Muscle of arm (tissue), 14 donors: ENCODE measurements at places on chromosomes 11 and 22.

DNA sequence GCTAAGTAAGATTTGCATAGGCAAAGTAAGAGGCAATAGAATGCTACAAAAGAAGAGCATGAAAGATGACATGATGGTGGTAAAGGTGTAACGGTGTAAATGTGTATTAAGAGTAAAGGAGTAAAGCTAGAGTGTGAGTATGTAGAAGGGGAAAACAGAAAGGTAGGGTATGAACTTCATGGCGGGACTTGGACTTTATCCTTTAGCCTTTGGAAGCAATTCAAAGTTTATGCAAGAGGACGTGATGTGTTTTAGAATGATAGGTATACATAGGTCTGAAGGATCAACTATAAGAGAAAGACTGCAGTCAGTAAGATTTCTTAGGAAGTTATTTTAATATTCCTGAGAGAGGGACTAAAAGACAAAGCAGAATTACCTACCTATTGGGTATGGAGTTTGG, 358.0 kb upstream of the FAT3 start:
- no peak for DNase-seq

DNA sequence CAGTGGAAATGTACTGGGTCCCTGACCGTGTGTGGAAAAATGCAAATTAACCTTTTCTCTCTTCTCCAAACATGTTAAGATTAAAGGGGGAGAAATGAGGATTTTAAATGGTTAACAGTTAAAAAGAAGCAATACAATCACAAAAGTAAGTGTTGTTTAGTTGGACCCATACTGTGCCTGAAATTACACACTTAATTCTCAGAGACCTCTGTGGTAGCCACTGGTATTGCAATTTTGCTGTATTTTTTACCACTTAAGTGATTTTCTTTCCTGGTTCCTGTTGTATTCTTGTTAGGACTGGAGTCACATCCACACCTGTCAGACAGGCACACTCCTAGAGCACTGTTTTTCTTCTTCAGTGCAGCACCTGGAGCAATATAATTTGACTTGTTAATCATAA, 179.6 kb upstream of the PDGFD start:
- DNase-seq, result no peak

GRCh38 chr11:58334708-58335107, 24.2 kb downstream of the OR5B17 start:
- DNase-seq, result no peak

GRCh38 chr11:34339149-34340064, 18.4 kb downstream of the ABTB2 start:
- no peak for DNase-seq

- peak; percentile 51 for DNase-seq
These were observed 62.6 kb upstream of the RASD2 start for GRCh38 chr22:35477911-35478582.

- no peak for DNase-seq
These were observed 1471.1 kb downstream of the TBC1D22A start for GRCh38 chr22:48233586-48233985.

- no peak for DNase-seq
These were observed 1421.2 kb upstream of the RAG2 start for GRCh38 chr11:38019072-38019775.

DNA sequence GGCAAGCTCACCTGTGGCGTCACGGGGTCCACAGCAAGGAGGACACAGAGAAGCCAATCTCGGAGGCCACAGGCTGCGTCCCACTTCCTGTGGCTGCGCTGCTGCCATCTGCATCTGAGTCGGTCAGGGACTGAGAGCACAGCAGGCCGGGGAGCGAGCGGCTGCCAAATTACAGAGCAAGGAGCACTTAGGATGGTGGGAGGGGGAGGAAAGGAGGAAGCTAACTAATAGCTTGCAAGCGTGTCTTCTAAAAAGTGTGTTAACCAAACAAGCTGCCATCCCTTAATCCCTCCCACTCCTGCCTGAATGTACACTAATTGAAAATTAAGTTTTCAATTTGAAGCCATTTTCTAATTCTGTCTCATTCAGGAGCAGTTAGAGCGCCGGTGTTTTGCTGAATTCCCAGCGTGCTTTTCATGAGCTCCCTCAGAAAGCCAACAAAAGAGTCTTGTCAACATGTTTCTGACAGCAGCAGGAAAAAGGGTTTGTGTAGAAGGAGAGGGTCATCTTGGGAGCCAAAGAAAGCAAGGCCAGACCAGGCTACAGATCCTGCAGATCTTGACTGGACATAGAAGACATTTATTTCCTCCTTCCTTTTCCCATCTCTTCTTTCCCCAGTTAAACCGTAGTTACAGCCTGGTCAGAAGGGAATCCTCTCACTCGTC, 42.4 kb upstream of the API5 start:
- DNase-seq, result peak; percentile 29

GRCh38 chr11:89922195-89922660, at the start of gene TRIM49D1:
TRIM49D1 (minus strand) TSS chr11:89922245; CDS start chr11:89917710, 4,535 bp downstream.
- DNase-seq, result no peak

- no peak for DNase-seq
These were observed 8.7 kb upstream of the MRPL23 start for GRCh38 chr11:1938343-1939005.

GRCh38 chr11:14619603-14620531, 23.7 kb upstream of the PDE3B start:
- no peak for DNase-seq

DNA sequence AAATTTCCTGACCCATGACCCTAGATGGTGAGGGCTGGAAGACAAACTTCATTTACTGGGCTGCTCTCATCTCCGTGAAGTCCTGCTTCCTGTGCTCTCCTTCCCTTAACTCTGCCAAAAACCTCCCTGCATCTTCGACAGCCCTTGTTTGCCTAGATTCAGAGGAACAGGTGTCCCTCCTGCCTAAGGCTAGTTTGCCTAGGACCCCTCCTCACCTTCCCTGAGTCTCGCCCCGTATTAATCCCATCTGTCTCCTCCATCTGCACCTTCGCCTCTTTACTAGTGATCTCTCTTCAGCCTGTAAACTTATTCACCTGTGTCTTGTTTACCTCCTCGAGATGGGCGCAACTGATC, 33.1 kb downstream of the EIF3F start:
- no peak for DNase-seq

DNA sequence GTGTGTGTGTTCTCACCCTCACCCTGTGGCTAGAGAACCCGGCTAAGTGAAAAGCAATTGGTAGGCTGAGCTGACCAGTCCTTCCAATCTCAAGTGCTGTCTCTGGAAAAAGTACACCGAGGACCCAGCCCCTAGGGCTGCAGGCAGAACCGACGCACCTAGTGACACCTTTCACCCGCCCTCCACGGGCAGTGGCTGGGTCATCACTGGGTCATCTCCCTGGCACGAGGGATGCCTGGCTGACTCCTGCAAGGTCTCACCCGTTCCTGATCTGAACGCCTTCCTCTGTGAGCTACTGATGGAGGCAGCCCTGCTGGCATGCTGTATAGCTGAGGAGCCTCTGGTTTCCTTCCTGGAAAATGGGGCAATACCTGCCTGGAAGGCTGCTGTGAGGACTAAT, 311.5 kb downstream of the NTM start:
- DNase-seq, result no peak

GRCh38 chr11:8934742-8935488, 2.2 kb upstream of the C11orf16 start:
- no peak for DNase-seq

DNA sequence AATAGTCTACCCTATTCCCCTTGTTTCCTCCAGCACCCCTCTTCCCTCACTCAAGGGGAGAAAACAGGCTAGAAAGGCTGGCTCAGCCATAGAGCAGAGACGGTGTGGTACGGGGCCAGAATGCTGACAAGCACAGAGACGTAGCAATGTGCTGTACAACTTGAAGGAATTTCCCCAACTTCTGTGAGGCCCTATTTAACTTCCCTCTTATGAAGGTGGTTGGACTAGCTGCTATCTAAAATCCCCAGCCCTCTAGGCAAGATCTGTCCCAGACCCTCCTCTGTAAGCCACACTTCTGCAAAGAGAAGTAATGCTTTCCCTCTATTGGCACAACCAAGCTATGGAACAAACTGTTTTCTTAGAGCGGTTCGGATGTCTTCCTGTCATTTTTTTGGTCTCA, 37.8 kb downstream of the PLEKHA7 start:
- no peak for DNase-seq

GRCh38 chr11:103581760-103582159, 454.7 kb upstream of the DDI1 start:
- DNase-seq, result no peak

GRCh38 chr11:11717064-11717725, 95.4 kb upstream of the GALNT18 start:
- no peak for DNase-seq

DNA sequence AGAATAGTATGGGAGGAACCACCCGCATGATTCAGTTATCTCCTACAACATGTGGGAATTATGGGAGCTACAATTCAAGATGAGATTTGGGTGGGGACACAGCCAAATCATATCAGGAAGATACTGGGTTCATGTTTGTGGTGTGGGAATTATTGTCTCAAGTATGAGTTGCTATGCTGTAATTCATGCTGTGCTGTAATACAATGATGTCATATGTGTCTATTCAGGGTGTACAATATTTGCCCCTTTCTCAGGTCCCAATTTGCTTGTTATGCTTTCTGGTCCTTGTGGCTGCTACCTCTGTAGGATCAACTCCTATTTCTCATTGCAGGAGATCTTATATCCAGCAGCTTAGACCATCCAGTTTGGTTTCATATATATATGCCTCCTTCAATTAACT, 52.2 kb upstream of the ARHGAP20 start:
- DNase-seq, result no peak

DNA sequence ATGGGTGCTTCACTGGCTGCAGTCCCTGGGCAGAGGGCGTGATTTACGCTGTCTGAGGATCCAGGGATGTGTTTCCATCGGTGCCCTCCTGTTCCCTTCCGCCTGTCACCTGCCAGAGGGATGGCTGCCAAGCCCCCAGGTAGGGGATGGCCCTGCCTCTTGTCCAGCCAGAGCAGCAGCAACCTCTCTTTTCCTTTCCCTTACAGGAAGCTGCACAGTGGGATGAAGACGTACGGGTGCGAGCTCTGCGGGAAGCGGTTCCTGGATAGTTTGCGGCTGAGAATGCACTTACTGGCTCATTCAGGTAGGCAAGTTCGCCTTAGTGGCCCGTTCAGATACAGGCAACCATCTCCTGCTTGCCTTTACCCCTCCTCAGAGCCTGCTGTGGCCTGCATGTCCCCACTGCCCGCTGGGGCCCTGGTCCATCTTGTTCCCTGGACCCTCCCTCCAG, 96.6 kb downstream of the ZBTB16 start:
- DNase-seq, result no peak

- DNase-seq, result no peak
These were observed 32.7 kb downstream of the TBC1D22A start for GRCh38 chr22:46795140-46795539.

GRCh38 chr11:113137713-113138529, 176.5 kb upstream of the TTC12 start:
- DNase-seq, result no peak

- no peak for DNase-seq
These were observed 247.6 kb upstream of the TBCEL start for GRCh38 chr11:120775986-120776951.

DNA sequence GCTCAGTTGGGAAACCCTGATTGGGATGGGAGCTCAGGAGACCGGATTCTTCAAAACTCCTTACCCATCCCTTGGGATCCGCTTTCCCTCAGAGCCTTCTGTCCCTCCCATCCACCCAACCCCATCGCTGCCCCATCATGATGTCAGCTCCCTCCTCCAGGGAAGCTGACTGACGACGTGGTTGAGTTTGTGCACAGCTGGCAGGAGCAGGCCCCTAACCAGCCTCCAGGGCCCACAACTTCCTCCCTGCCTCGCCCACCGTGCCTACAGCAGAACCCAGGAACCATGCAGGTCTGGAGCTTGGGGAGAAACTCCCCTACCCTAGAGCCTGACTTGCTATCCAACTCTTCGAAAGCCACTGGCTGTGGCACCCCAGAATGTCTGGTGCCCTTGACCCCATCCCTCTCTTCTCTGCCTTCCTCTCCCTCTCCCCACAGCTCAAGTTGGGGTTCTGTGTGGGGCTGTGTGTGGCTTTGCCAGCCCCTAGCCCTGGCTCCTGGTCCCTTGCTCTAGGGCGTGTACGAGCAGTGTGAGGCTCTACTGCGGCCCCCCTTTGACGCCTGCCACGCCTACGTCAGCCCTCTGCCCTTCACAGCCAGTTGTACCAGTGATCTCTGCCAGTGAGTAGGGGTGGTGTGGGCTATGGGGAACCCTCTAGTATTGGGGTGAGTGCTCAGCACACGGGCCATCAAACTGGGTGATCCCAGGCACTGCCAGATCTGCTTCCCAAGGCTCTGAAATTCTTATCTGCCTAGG, 11.1 kb downstream of the OTOG start:
- DNase-seq, result no peak

- no peak for DNase-seq
These were observed 84.7 kb downstream of the MAML2 start for GRCh38 chr11:96257972-96258934.

DNA sequence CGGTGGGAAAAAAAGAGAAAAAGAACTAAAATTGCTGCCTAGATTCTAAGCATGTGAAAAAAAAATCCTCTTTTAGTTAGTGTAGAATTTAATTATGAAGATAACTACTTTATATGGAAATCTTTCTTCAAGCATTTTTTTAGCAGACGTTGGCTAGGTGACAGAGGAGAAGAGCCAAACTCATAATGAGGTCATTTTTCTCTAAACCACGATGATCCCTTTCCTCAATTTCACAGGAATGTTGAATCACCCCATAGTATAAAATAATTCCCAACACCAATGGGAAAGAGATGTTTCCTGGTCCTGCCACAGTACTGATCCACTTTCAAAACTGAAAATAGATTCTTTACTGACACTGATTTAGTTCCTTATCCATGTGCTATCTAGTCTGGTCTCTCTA, 319.8 kb downstream of the DLG2 start:
- peak; percentile 18 for DNase-seq

- no peak for DNase-seq
These were observed 2.3 kb upstream of the ADORA2A start for GRCh38 chr22:24424901-24425775.

- no peak for DNase-seq
These were observed 138.7 kb upstream of the E2F8 start for GRCh38 chr11:19379465-19379864.

DNA sequence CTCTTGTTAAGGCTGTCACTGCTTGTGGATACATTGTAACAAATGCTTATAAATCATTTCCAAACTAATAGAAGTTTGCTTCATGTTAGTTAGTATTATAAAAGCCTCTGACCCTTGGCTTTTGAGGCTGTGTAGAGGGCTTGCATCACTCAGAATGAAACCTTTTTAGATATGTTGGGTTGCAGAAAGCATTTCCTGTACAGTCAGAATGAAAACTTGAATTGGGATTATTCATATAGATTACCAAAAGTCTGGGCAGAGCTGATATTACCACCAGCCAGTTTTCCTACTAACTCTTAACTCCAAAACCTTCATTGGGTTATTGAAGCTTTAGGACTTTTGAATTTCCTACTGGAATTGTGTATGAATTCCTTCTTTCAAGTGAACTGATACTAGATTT, 12.0 kb downstream of the KMT2A start:
- no peak for DNase-seq

DNA sequence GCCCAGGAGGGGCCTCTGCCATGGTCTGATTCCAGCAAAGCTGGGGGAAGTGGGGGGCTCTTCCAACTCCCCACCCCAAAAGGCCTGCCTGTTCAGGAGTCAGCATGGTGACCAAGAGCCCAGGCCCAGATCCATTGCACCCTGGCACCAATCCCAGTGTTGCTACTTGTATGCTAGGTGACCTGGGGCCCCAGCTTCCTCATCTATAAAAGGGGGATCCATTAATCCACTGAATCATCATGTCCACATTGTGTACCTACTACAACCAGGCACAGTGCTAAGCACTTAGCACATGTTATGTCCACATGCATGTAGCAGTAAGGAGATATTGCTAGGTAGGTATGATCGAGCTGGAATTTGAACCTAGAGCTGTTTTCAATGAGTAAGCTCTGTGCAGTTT, 2.0 kb downstream of the SYT12 start:
- no peak for DNase-seq
